ENCODE measurements at places on chromosomes 2 and 18.

DNA sequence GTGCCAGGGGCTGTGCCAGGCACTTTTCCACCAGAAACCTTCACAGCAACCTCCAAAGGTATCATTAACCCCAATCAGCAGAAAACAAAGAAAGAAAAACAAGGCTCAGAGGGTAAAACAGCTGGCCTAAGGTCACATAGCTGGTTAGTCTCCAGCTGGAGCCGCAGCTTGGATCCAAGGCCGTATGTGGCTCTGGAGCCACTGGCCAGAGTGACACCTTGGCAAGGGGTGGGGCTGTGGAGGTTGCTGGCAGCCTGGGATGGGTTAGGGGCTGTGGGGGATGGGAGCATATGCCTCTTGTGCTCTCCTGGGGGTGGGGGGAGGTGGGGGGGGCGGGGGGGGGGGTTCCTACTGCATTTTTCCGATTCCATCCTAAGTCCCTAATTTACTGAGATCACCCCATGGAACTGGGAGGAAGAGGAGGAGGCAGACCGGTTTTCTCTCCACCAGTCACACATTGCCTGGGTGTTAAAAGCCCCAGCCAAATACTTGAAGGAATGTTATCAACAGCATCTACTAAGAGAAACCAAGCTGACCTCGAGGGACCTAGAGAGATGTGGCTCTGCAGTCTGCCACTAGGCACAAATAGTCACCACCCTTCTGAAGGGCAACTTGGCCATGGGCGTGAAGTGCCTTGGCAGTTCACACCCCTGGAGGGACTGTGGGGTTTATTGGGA, 8.0 kb downstream of the HAAO start:
- no peak for DNase-seq

DNA sequence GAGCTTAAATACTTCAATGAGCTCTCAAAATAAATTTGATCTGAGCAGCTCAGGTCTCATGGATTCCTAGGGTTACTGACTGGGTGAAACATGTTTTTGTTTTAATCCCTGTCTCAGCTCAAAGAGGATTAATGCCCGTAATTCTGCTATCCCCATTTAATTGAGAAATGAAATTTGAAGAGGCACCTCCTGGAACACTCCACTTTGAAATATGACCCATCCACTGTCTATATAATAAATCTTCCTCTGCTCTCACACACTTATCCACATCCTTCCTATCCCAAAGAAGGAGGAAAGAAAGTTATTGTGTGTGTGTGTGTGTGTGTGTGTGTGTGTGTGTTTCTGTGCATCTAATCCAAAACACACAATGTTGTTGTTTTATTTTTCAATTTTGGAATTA, 2082.4 kb upstream of the PIK3C3 start:
- DNase-seq = no peak

DNA sequence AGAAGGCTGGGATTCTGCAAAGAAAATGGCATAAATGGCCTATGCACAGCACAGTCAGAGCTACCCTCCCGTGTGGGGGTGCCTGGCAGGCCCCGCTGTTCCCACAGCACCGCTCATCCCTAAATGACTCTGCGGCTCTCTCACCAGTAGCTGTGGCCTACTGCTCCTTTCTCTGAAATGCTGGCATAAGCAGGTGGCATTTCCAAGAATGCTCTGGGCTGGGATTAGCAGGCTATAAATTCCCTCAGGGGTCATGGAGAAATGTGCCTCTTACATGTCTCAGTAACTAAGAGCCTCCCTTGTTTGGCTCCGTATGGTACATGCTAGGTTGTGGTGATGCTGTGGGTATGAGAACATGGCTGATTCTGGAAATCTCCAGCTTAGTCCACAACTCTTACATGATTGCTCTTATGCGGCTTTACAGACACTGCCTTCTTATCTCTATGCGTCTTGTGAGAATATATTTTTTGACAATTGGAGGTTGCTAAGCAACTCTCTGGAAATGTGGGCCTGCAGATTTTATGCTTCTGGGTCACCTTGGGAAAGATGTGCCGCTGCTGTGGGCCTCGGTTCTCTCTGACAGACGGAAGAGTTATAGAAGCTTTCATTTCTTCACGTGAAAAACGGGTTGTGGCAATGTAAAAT, 80.3 kb upstream of the GATA6 start:
- DNase-seq = no peak

DNA sequence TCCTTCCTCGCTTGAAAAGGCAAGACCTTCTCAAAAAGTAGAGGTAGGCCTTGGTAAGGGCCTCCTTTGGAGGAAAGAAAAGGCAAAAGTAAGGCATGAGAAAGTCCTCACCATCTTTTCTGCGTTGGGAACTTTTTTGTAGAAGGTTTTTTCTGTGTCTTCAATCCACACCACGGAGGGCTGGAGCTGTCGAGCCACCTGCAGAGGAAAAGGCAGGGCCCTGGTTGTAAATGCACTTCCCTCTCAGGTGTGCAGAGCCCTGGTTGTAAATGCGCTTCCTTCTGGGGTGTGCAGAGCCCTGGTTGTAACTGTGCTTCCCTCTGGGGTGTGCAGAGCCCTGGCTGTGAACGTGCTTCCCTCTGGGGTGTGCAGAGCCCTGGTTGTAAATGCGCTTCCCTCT, 80.2 kb upstream of the ASB18 start:
- DNase-seq = no peak

GRCh38 chr2:201118961-201119854, 3.2 kb downstream of the CFLAR start:
- DNase-seq = no peak

- DNase-seq = no peak
These were observed 101.5 kb downstream of the CDH7 start for GRCh38 chr18:65852273-65852672.

GRCh38 chr2:45913539-45913938, 262.1 kb downstream of the PRKCE start:
- DNase-seq = no peak

DNA sequence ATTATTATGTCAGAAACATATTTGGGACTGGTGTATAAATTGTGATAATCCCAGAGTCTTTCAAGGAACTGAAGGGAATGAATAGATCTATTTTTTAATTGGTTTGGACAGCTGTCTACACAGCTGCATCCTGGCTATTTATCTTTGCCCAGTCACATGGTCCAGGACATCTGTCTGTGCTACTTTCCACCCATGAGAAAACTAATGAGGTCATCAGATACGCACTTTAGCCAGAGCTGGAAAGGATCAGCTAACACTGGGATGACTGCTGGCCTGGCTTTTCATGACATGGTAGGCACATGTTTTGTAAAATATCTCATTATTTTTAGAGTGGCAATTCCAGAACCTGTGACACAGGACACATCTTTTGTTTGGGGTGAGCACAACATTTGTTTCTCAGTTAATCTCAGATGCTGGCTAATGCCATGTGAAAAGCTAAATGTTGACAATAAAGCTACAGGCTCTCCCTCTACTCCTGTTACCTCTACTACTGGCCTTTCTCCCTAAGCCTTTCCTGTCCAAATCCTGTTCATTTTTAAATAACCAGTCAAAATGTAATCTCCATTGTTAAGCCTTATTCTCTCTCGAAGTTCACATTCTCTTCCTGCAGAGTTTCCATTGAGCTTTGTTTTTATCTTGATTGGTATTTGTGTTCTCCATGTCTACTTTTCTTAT, 500.7 kb downstream of the RIT2 start:
- DNase-seq = no peak

GRCh38 chr2:231241755-231242507, 43.5 kb downstream of the ARMC9 start:
- DNase-seq = no peak

DNA sequence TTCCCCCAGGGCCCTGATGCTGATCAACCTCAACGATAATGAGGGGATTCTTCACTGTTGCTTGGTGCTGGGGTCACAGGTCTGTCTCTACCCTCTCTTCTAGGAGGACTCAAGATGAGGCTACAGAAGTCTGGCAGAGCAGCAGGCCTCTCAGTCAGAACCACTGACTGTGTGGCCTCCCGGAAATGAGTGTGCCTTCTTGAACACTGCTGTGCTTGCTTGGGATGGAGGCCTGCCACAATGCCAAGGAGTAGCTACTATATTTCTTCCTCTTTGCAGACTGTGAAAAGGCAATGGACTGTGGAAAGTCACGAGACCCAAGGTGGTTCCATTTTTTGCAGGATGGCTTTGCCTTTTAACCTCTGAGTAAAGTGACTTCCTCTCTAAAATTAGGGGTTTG, 5.8 kb upstream of the HOXD1 start:
- DNase-seq = no peak

DNA sequence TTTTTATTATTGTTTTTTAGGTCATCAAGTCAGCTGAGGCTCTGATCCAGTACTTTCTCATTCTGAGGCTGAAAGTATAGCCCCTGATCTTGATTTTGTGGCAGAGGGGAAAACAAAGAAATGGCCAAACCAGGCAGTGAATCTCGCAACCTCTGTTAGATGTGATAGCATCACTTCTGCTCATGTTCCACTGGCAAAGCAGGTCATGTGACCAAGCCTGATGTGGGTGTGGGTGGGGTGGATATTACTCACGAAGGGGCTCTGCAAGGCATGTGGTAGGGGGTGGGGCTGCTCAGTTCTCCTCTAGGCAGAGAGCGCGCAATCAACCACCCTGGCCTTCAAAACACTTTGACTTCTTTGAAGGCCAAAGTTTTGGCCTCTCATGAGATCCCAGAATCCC, 254.2 kb downstream of the MYCN start:
- no peak for DNase-seq

DNA sequence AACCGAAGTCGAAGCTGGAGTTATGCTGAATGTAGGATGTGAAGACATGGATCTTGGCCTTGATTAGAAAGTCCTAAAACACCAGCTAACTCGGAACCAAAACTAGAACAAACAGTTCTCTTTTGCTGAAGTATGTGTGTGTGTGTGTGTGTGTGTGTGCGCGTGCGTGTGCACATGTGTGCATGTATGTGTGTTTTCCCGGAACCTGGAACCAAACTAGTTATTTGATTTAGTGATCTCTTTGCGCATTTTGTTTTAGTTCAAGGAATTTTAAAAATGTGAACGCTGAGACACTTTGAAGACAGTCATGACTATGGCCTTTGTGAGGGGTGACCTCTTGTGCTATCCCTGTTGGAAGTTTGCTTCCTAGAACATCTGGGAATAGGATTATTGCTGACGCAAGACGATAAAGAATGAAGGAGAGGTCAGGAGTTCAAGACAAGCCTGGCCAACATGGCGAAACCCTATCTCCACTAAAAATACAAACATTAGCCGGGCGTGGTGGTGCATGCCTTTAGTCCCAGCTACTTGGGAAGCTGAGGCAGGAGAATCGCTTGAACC, 23.8 kb downstream of the FHL2 start:
- DNase-seq = no peak

DNA sequence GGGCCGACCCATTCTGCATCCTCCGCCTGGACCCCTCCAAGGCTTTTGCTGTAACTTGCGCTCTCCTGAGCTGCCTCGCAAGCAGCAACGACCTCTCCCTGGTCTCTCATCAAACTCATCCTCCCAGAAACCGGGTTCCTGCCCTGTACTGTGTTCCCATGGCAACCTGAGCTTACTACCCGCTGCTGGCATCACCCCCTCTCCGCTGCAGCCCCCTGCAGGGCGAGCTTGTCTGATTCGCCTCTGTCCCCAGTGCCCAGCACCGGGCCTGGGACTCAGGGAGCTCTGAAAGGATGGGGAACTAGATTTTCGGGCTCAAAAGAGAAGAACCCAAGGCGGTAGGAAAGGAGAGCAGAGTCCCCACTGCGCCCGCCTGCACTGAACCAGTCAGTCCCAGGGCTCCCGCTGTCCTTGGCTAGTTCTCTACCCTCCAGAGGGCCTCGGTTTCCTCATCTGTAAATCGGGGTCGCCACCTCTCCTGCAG, 463 bp downstream of the HS1BP3 start:
- DNase-seq = no peak

- no peak for DNase-seq
These were observed 7.3 kb downstream of the CEP192 start for GRCh38 chr18:12998332-12999060.

DNA sequence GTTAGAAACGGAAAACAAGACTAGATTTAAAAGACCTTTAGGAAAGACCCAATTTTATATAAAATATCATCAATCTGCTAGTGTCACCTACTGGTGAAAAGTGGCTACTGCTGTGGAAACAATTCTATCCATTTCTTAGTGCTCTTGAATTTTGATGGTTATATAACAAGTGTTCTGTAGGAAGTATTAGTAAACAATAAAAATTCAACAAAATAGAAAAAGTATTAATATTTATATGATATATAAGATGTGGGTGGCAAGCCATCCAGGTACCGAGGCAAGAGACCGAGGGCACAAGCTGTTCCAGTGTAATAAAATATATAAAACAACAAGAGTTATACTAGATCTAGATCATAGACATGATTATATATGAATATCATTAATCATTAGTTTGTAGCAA, 6.2 kb upstream of the TMEM87B start:
- DNase-seq = no peak

DNA sequence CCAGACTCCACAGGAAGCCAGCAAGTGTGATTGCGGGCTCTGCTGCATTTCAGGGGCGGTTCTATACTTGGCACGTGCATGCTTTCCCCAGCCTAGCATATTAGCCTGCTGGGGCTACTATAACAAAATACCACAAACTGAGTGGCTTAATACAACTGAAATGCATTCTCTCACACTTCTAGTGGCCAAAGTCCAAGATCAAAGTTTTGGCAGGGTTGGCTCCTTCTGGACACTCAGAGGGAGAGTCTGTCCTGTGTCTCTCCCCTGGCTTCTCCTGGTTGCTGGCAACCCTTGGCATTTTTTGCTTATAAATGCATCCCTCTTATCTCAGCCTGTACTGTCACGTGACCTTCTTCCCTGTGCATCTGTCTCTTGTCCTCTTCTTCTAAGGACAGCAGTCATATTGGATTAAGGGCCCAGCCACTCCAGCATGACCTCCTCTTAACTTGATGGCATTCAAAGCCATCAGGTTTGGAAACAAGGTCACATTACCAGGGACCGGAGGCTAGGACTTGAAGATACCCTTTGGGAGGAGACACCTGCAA, 138.7 kb downstream of the RNF152 start:
- DNase-seq = no peak

DNA sequence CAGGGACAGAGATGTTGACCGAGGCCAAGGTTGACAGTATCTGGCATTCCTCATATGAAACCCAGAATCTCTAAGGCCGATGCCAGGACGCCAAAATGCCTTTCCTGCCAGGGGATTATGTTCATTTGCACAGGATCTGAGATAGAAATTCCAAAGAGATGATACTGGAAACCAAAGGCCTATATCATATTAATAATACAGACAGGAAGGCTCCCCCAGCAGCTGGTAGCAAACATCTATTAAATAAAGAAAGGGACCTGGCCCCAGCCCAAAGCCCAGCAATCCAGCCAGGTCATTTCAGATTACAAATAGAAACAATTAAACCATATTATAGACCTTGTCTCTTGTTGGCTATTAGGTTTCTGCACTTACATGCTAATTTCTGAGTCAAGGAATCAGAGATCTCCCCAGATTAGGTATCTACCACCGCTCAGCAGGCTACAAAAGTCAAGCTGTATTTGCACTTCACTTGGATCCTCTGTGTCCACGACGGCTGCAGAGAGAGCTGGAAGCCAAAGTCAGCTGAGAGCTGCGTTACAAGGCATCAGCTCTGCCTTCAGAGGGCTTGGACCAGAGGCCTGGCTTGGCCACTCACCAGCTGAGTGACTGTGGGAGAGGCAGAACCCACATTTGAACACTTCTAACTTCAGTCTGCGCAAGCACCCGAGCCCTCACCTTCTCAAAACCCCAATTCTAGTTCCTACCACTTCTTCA, 269.3 kb upstream of the SIX2 start:
- DNase-seq = no peak

- DNase-seq = no peak
These were observed 209.3 kb downstream of the TDRD15 start for GRCh38 chr2:21332993-21333625.

- no peak for DNase-seq
These were observed 24.6 kb downstream of the THAP4 start for GRCh38 chr2:241612156-241613016.
